ENCODE measurements at places on chromosomes 6 and 20.

- DNase-seq, result no peak
These were observed 266.8 kb downstream of the CD83 start for GRCh38 chr6:14384175-14384949.

DNA sequence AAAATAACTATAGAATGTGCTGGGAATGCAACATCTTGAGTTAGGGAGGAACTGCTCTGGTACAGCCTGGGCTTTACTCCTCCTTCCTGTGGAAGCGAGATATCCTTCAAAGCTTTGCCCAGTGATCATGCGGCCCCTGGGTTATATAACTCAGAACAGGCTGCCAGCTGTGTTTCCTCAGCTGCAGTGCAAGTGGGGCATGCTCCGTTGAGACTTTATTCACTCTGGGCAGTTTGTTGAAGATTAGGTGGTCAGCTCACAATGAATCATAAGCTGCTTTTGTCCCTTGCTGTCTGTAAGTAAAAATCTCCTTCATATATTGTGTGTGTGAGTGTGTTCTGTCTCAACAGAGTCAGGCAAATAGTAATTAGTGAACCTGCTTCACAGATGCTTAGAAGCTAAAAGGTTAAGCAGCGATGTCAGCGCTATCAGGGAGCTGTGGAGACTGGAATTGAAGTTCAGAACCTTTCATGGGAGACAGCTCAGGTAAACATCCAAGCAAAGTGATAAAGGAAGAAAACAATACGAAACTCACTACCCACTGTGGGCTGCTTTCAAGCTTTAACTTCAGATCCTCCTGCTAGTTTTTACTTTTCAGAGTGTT is 688.4 kb downstream of the HTR1B start:
- DNase-seq, result no peak

GRCh38 chr20:57480444-57481160 is 44.3 kb downstream of the CTCFL start:
- no peak for DNase-seq

DNA sequence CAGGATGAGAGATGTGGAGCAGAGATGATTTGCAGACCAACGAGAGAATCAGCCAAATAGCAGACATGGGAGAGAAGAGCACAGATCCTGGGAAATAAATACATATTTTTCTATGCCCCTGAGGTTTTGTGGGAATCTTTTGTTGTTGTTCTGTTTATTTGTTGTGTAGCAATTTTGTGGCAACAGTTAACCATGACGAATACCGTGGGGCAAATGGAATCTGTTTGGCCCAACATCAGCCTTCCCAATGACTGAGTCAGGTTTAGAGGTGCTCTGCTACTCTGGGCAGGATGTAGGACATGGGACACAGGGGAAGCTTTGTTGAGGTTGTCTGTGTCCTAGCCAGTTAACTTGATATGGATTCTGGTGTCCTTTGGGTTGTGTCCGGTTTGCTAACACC is 7.9 kb upstream of the SLC2A10 start:
- DNase-seq, result no peak

DNA sequence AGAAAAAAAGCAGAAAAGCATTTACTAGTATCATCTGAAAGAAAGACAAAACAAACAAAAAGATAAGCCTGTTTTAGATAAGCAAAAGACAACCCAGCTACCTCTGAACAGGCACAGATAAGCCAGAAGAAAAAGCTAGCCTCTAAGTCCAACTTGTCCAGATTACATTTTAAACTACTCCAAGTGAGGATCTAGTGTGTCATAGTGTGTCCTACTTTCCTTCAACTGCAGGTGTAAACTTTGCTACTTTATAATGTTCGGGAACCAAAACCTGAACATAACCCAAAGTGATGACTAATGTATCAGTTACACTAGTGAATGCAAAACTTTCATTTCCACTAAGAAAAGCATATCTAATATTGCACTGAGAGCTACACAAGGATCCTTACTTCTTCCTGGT is 19.5 kb downstream of the ADNP start:
- no peak for DNase-seq

GRCh38 chr20:62042025-62042820 is 23.5 kb downstream of the TAF4 start:
- no peak for DNase-seq

DNA sequence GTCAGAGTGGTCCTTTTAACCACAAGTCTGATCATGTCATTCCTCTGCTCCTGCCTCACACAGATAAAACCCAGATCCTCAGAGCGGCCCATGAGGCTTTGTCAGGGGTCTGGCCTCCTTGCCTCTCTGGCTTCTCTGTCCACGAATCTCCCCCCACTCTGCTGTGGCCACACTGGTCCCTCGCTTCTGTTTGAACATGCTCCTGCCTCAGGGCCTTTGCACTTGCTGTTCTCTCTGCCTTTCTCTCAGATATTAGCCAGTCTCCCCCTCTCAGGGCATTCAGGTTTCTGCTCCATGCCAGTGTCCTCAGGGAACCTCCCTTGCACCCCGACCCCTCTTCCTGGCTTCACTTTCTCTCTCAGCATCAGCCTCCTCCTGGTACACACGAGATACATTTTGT is 518.5 kb downstream of the PREX1 start:
- no peak for DNase-seq

DNA sequence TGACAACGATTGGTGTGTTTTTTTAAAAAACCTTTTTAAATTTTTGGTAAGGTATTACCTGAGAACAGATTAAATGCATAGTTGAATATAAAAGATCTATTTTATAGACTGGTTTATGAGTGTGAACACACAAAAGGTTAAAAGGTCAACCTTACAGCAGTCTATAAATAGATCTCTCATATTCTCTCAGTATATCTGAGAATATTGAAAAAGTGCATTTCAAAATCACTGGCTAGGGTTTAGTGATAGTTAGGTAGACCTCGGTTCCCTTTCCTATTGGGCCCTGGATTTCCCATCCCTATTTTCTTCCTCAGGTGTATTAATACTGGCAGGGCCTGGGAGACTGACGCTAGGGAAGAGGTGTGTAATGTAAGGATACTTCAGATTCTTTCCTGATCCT is 723 bp upstream of the ZNF451 start:
- no peak for DNase-seq

Data from pulmonary artery endothelial cell (primary cell).